Frontal cortex (tissue), 4 donors: ENCODE measurements at places on chromosomes 13 and 19.
A peak's percentile ranks its signal among the peaks of the same experiment; 100 is the strongest.

DNA sequence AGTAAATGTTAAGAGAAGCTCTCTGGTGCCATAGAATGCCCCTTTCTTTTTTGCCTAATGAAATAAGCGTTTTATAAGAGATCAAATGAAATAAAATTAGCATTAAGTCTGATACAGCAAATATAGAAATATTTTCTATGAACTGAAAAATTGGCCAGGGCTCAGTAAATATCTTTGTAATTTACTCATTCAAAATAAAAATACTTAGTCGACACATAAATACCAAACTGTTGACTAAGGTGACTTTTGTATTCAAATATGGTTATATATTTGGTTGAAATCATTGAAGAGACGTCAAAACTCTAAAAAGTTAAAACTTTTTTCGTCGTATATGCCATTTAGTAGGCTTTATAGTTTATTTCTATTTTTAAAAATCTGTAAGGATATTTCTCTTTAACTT, 25.6 kb downstream of the IPO5 start:
- no peak for DNase-seq

DNA sequence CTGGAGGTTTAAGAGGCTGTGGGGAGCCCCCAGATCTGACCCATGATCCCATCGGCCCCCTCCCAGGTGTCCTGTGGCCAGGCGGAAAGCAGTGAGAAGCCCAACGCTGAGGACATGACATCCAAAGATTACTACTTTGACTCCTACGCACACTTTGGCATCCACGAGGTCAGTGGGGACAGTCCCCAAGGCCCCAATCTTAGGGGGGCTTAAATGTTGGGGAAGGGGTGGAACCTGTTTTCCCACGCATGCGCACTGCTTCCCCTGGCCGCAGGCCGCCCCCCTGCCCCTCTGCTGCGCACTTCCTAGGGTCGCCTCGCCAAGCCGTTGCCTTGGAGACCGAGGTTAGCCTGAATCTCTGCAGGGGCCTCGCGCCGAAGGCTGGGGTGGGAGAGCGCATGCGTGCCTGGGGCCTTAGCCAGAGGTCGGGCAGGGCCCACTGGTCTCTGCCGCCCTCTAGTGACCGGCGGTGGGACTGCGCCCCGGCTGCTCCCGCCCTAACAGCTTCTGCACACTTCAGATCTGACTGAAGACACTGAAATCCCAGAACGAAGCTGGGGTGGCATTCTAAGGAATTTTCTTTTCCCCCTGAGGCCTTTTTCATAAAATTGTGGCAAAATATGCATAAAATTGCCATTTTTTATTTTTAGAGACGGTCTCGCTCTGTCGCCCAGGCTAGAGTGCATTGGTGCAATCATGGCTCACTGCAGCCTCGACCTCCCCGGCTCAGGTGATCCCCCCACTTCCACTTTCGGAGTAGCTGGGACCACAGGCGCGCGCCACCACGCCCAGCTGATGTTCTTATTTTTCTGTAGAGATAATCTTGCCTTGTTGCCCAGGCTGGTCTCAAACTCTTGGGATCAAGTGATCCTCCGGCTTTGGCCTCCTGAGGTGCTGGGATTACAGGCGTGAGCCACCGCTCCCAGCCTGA, 3.6 kb downstream of the PRMT1 start:
- DNase-seq = peak; percentile 85

GRCh38 chr13:27259831-27260230, 8.5 kb downstream of the RPL21 start:
- DNase-seq = no peak

GRCh38 chr13:77489566-77490337, 45.8 kb upstream of the SCEL start:
- DNase-seq = no peak

DNA sequence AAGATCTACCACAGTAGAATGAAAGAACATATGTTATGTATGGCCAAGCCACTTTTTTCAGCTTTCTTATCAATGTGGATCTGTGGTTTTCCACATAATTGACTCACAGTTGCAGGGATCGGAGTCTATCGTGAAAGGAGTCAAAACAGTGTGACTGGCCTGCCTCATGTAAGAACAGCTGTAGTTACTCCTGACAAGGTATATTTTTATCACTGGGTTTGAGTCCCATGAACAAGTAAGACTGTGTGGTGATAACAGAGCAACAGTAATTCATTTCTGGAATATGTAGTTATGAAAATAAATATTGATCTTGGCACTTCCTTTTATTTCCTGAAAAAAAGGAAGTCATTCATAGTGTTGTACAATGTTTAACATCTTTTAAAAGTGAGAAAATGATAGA, 416.6 kb downstream of the KLF12 start:
- DNase-seq = no peak
